ENCODE measurements at places on chromosomes 4 and X.

GRCh38 chrX:73561801-73562200 lies 1.2 kb upstream of the CHIC1 start:
- DNase-seq: no peak

GRCh38 chrX:110703641-110704040 lies 92.0 kb downstream of the CHRDL1 start:
- DNase-seq: no peak

GRCh38 chr4:1411436-1412375 lies 5.5 kb upstream of the NKX1-1 start:
- DNase-seq: no peak

DNA sequence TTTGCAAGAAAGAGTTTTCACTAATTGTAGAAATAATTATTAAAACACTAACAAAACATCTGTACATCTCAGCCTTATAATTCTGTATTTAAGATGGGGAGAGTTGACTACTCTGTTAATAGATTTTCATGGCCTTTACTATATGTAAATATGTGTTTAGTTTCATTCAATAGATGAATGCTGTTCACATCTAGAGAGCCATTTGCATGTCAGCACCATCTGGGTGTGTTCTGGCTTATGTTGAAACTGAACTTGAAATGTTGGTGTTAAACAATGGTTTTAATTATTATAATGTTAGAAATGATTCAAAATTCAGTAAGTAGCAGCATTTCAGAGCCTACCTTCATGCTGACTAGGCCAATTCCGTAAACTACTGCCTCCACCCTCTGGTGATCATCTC lies 102.5 kb upstream of the ADAD1 start:
- no peak for DNase-seq

- DNase-seq: no peak
These were observed 100.6 kb upstream of the F9 start for GRCh38 chrX:139429913-139430312.

DNA sequence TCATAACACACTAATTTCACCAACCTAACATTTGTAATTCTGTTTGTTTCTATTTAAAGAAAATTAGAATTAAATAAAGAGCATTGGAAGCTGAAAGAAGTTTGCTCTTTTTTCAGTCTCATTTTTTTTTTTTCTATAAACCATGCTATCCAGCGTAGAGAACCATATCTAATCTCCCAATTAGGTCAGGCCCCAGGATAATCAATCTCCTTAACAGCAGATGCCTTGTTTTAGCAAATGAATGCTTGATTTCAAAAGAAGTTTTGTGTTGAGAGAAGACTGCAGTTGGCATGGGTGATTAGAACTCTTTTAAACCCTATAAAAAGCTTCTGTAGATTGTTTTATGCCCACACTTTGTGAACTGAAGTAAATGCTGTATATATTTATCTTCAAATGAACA lies 15.6 kb upstream of the MAD2L1 start:
- no peak for DNase-seq

GRCh38 chr4:96681218-96681617 lies 841.3 kb downstream of the PDHA2 start:
- no peak for DNase-seq

DNA sequence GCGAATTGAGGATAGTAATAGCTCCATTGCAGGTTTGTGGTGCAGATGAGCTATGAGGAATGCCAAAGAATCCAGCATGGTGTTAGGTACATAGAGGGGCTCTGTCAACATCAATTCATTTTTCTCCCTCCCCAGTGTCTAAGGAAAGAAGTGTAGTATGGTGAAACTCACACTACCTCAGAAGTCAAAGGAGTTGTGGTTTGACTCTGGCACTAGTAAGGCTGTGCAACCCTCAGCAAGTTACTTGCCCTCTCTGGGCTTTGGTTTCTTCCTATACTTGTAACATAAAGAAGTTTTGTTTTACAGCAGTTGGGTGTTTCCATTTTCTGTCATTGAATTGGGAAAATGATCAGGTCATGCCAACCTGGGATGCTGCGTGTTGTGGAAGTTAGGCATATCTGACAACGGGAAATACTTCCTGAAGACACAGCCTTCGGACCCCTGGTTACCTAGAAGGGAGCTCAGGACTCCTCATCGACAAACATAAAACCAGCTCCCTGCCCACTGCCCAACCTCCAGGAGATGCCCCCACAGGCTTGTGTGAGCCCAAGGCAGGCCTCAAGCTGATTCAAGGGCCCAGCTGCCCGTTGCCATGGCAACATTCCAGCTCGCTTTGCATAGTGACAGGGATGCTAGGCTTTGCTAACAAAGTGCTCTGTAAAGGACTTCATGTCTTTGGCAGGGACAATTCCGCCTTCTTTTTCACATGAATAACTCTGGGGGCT lies 71.4 kb downstream of the RTL5 start:
- DNase-seq: no peak

GRCh38 chrX:124194901-124195300 lies 137.6 kb upstream of the TEX13D start:
- DNase-seq: no peak

GRCh38 chr4:168522356-168522755 lies 25.5 kb downstream of the PALLD start:
- no peak for DNase-seq

- no peak for DNase-seq
These were observed 171.2 kb upstream of the RPL34 start for GRCh38 chr4:108449129-108449528.
